NCI-H510A treated with DMSO at 0.1 percent for 48 hours (cell line): ENCODE measurements at places on chromosomes 7 and 10.

DNA sequence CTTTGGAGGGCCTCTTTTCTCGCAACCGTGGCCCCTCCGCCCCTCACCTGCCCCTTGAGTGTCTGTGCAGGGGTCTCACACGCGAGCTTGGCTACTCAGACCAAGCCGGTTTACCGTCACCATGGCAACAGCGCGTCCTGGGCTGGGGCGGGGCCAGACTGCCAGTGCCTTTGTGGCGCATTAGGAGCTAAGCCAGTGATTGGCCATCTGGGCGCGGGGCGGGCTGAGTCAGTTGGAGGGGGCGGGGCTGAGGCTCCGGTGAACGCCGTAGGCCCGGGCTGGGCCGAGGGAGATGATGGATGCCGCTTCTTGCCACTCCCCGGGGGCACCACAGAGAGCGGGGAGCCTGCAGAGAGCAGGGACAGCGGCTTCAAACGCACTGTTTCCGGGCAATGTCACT, 48.7 kb upstream of the FXYD4 start:
- no peak for DNase-seq

GRCh38 chr10:132579027-132579859, 41.7 kb downstream of the INPP5A start:
- no peak for DNase-seq

- no peak for DNase-seq
These were observed 28.5 kb downstream of the SRRM3 start for GRCh38 chr7:76230214-76230613.

DNA sequence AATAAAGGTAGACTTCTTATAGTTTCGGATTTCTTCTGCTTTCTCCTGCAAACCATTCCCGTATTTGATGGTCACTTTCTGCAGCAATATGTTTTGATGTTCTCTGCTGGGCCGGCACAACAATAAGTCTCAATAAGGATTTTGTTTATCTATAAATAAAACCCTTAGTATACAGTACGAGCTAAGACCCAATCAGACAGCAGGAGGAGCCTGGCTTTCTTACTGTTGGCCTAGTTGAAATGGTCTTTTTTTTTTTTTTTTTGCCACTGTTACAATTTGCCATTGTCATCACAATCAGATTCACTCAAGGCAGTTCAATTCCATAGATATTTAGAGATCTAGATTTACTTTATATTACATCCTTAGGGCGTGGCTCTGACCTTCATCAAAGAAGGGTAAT, 76.4 kb downstream of the PLXDC2 start:
- DNase-seq: no peak
